ENCODE measurements at places on chromosomes 2 and 18.

GRCh38 chr2:83471655-83472054 lies 987.4 kb downstream of the SUCLG1 start:
- no peak for DNase-seq

DNA sequence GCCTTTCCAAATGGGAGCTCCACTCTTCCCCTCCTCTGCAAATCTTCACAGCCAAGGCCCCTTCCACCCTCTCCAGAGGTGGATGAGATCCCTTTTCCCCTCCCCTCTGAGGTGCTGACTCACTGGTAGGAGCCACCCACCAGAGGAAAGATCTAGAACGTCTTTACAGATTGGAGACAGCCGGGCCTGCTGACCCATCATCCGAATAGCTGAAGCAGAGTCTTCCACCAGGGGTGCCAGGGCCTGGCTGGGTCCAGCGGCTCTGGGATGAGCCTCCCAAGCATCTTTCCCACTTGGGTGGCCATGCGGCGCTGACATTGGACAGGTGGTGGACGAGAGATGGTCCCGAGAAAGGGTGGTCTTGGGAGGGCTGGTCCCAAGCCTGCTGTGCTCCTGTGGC lies 9.0 kb downstream of the ERFE start:
- peak; percentile 63 for DNase-seq

DNA sequence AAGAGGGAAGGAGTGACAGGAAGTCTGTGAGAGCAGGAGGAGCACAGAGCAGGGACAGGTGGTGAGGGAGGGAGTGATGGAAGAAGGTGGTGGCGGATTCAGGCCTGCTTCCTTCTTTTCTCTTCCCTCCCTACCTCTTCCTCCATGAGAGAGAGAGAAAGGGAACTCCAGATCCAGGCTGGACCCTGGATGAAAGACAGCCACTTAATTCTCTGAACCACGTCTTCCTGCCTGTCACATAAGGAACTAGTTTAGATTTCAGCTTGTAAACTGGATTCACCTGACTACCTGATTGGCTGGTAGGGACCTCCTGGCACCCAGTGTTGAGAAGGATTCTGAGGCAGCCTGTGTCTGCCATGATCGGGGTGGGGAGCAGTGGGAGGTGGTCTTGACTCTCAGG lies 48.9 kb downstream of the PAX8 start:
- no peak for DNase-seq

DNA sequence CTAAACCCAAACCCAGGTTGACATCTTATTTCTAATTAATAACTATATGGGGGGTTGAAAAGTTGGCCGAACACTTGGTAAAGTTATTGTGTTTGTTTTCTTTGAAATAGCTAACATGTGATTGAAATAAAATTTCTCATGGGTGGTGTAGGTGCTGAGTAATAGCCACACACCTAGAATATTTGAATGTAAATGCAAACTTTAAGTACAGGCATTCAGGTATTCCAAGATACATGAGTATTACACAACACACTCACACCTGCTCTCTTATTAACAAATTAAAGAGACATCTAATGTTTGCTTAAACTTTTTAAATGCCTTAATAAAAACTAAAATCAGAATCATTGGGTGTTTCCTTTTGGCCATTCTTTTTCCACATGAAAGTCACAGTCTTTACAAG lies 165.5 kb downstream of the EHBP1 start:
- DNase-seq, result no peak

DNA sequence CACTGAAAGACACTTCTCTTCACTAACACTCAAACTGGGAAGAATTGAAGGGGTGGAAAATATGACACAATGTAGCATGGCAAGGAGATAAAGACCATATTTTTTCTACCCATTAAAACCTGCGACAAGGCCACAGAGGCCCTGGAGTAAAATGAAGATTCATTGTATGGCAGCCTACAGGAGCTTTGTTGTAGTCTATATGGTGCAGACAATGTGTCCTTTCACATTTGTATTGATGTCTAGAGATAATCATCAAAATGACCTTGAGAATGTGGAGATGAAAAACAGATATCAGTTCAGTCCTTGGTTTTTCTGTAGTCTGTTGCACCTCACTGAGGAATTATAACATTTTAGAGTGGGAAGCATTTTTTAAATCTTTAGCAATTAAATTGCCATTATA lies 80.1 kb downstream of the CSRNP3 start:
- no peak for DNase-seq

DNA sequence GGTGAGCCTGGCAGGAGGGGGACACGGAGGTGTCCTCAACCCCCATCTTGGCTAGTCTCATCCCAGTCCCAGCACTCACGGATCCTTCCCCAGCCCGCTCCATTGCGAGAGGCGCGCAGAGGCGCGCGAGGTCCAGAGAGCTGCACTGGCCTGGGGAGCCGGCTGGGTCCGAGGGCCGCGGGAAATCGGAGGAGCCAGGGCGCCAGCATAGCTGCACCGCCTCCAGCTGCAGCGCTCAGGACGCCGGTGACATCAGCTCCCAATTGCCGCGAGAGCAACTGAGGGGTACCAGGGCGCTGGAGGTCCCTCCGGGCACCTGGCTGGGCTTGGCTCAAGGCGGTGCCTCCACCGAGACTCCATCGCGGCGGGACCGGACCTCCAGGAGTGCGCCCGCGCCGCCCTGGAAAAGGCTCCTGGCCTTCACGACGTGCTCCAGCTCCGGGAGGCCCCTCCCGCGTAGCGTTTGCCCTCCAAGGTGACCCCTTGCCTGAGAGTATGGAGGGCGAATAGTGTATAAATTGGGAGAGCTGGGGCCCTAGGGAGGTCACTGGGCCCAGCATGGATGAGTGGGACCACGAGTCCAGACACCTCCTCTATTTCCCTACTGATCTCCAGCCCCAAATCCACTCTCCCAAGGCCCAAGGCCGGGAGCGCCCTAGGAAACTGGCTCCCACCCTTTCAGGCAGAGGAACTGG lies 5.5 kb downstream of the RTKN start:
- DNase-seq, result no peak

DNA sequence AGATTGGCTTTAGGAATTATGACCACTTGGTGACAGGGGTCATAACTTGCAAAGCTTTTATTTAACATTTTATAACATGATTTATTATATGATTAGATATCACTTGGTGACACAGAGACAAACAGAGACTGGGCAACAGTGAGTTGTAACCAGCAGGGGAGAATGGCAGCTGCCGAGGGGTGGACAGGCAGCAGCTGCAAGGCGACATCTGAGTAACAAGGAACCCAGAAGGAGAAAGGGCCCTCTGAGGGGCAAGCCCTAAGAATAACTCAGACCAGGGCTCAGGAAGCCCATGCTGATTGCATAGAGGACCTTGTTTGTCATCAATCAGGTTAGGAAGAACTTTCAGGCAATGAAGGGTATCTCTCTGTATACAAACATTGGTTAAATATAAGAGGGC lies 339.9 kb upstream of the SOX11 start:
- no peak for DNase-seq

DNA sequence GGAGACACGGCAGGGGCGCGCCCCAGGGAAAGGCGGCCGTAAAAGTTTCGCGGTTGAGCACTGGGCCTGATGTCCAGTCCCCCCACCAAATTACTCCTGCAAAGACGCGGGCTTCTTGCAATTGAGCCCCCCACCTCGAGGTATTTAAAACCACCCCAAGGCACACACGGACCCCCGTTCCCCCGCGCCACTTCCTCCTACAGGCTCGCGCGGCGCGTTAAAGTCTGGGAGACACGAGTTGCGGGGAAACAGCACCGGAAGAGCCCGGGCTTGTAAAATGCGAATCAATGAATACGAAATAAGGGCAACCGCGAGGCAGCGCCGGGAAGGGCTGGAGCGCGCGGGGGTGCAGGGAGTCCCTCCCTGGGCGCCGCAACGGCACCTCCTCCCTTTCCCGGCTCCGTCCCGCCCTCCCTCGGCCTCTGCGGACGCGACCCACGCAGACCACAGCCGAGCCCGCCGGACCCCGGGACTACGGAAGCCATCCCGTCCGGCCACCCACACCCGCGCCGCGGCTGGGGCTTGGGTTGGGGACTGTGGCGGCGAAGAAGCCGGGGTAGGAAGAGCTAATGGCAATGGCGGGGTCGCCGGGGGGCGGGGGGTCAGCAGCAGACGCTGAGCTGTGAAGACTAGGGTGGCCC lies 918 bp upstream of the NETO1 start:
- no peak for DNase-seq

GRCh38 chr2:240850026-240850425 lies 18.6 kb upstream of the AGXT start:
- no peak for DNase-seq

DNA sequence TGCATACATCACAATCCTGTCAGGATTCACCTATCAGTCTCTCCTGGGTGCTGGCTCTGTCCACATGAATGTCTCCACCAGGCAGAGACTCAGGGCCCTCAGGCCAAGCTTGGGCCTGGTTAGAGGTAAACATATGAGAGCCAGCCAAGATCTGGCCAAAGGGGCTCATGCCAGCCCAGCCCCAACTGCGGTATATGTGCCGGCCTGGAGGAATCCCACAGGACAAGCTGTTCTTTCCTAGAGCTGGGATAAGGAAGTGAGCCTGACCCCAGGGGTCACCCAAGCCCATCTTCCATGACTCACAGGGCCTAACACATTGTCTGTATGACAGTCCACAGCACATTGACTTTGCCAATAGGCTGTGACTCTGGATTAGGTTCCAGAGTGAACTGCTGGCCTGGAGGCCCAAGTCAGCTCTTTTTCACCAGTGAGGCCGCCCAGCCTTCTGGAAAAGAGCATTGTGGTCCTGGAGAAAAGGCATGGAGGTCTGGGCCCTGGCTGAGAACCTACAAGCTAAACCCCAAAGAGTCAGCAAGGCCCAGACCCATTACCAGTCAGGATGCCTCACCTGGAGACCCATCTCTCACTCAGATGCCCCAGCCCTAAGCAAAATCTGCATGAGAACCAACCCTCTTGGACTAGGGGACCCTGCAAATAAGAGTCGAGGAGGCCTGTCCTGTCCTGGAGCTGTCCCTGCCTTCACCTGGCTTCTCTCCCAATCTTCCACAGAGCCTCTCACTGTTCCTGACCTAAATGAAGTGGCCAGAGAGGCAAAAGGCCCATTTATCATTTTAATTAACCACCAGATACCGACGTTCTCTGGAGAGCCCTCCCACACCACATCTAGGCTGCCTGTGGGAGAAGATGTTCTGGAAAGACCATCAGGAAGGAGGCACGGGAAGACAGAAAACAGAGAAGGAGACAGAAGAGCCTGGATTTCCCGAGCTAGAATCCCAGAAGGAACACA lies 120.9 kb upstream of the PKDCC start:
- peak; percentile 95 for DNase-seq

- no peak for DNase-seq
These were observed 19.9 kb upstream of the BCL2L11 start for GRCh38 chr2:111100765-111101162.

- DNase-seq, result no peak
These were observed 21.3 kb downstream of the CYRIA start for GRCh38 chr2:16644221-16644925.

- no peak for DNase-seq
These were observed 109.5 kb upstream of the DAPL1 start for GRCh38 chr2:158685646-158686045.

GRCh38 chr2:198518935-198519334 lies 714.5 kb downstream of the PLCL1 start:
- DNase-seq, result no peak

- DNase-seq, result no peak
These were observed 4.5 kb downstream of the NOL4 start for GRCh38 chr18:34220081-34220815.

- DNase-seq, result no peak
These were observed 395.0 kb upstream of the CRIM1 start for GRCh38 chr2:35960596-35960995.

GRCh38 chr2:54279385-54279784 lies 23.4 kb upstream of the TSPYL6 start:
- no peak for DNase-seq

DNA sequence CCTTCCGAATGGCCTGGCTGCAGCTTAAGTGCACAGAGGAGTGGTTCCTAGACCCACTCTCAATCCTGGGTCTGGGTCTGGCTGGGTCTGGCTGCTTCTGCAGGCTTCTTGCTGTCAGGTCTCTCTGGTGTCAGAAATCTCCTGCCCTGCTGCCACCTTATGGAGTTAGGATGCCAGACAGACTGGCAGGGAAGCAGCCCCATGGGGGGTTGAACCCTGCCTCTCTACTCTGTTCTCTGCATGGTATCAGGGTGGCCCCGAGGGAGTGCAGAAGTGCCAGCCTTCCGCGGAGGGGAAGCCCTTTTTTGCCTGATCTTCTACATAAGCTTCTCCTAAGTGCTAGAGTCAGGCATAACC lies 89.4 kb downstream of the ZCCHC2 start:
- DNase-seq, result no peak

DNA sequence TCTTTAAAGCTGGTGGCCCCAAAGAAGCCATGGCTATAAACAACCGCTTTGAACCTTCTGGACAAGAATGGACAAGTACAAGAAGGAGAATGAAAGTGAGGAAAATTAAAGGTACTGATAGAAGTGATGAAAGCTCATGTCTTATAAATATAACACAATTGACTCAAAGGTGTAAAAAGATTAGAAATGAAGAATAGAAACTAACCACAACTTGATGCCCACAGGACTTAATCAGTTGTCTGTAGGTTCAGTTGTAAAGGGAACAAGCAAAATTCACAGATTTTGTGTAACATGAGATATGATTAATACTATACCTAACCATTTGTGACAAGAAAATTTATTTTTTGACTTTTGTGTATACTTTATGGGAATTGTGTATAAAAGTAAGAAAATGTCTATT lies 135.7 kb downstream of the NUP35 start:
- no peak for DNase-seq

GRCh38 chr2:2238726-2239269 lies 92.3 kb downstream of the MYT1L start:
- DNase-seq, result no peak

- DNase-seq, result no peak
These were observed 3.5 kb downstream of the HAAO start for GRCh38 chr2:42788882-42789281.

GRCh38 chr2:150370561-150370960 lies 116.9 kb downstream of the RND3 start:
- DNase-seq, result no peak

GRCh38 chr18:44851856-44852621 lies 171.4 kb downstream of the SETBP1 start:
- no peak for DNase-seq

DNA sequence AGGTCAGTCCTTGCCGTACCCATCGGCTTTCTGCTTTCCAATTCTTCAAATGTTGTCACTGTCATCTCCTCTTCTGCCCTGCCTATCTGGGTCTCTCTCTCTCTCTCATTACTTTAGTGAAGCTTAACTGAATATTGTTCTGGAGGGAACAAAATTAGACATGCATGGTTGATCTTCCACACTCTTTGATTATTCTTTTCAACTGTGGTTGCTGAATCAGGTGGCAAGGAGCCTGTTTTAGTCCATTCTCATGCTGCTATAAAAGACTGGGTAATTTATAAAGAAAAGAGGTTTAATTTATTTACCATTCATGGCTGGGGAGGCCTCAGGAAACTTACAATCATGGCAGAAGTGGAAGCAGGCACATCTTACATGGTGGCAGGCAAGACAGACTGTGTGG lies 157.9 kb downstream of the ARL4C start:
- no peak for DNase-seq

DNA sequence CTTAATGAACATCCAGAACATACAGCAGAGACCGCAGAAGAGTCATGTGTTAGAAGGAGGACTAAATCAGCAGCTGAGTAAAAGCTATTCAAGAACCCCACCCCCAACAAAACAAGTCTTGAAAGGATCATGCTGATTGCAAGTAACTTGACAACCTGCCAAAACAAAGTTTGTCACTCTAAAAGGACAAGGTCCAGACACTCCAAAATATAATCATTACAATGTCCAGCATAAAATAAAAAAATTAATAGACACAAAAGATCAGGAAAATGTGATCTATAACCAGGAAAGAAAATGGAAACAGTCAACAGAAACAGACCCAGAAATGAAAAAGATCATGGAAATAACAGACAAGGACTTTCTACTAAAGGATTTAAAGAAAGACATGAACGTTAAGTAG lies 28.5 kb downstream of the CCDC88A start:
- no peak for DNase-seq

Data from sigmoid colon (tissue), 7 donors.